ENCODE measurements at places on chromosomes 3 and 15.
A peak's percentile ranks its signal among the peaks of the same experiment; 100 is the strongest.

GRCh38 chr3:159779883-159780282 is 208.8 kb upstream of the IL12A start:
- DNase-seq: no peak

- no peak for DNase-seq
Measured at GRCh38 chr15:83977992-83978391, 257.6 kb upstream of the GOLGA6L4 start.

- DNase-seq: no peak
Measured at GRCh38 chr3:140733623-140734022, 55.8 kb downstream of the TRIM42 start.

- DNase-seq: no peak
Measured at GRCh38 chr3:152322756-152323155, 54.0 kb downstream of the MBNL1 start.

- no peak for DNase-seq
Measured at GRCh38 chr3:1092061-1092460, 763 bp upstream of the CNTN6 start.

GRCh38 chr15:70264014-70264582 is 166.4 kb upstream of the TLE3 start:
- DNase-seq: peak; percentile 90

DNA sequence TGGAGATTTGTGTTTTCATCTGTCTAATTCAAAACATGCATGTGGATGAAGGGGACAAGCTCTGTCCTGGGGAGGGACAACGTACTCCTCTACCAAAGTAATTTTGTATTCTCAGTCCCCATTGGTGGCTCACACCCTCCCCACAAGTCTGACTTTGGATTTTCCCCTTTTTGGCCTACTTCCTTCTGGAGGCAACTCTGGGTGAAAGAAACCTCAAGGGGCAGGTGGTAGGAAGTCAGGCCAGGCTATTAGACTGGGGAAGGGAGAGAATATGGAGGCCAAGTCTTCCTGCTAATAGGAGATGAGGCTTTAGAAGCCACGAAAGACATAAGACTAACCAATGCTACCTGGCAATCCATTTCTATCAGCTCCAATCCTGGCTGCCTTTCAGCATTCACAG is 124.9 kb upstream of the RASGRP1 start:
- DNase-seq: no peak

- no peak for DNase-seq
Measured at GRCh38 chr15:80183306-80183705, 30.5 kb downstream of the FAH start.

GRCh38 chr3:62724503-62724902 is 150.7 kb downstream of the CADPS start:
- no peak for DNase-seq

GRCh38 chr15:63457379-63457778 is 47.0 kb upstream of the USP3 start:
- DNase-seq: no peak

- no peak for DNase-seq
Measured at GRCh38 chr3:184134746-184135148, 411 bp upstream of the EIF2B5 start.

DNA sequence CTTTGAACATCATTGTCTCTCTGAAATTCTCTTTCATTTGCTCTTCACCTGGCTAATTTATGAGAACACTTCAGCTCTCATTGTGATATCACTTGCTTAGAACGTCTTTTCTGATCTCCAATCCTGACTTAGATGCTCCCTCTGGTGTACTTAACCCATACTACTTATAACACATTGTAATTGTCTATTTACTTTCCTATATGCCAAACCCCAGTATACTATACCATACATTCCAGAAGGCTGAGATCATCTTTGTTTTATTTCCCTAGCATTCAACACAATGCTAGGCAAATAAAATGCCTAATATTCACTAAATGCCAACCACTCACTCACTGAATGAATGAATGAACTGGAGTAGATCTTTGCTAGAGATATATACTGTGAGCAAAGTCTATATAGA is 27.0 kb upstream of the PEX5L start:
- DNase-seq: no peak

DNA sequence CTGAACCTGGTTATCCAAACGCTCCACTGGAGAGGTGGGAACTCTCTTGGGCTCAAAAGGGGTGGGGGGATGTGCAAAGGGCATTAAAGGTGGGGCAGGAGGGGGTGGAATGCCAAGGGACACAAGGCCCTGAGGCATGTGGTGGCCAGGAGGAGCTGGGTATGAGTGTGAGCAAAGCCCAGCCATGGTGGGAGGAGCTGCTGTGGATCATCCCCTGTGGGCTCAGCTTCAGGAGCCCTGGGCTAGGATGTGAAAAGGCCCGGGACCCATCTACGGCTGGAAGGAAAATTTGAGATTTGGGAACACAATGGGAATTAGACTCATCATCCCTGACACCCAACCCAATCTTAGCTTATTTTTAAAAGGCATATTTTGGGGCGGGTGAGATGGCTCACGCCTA is 33.3 kb downstream of the MGLL start:
- no peak for DNase-seq

- no peak for DNase-seq
Measured at GRCh38 chr15:75705854-75706681, 6.6 kb downstream of the CSPG4 start.

GRCh38 chr3:117874028-117874690 is 1160.5 kb downstream of the IGSF11 start:
- DNase-seq: no peak

- DNase-seq: no peak
Measured at GRCh38 chr15:68469162-68470048, 37.4 kb upstream of the ITGA11 start.

GRCh38 chr15:89749526-89749925 is 1.5 kb downstream of the MESP1 start:
- no peak for DNase-seq

DNA sequence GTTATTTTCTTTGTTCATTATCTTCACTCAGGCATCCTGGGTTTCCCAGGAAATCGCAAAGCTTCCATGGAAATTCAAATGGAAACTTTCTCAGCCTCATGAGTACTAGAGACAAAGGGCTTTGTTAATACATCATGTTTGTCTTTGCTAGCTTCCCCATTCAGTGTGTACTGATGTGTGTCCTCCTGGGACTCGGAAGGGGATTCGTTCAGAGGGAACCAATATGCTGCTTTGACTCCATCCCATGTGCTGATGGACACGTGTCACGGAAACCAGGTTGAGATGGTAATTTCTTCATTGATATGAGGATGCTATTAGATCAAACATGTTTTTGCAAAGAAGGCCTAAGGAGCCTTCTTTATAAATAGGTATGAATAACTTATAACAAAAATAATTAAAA is 87.0 kb upstream of the KCNAB1 start:
- DNase-seq: no peak

DNA sequence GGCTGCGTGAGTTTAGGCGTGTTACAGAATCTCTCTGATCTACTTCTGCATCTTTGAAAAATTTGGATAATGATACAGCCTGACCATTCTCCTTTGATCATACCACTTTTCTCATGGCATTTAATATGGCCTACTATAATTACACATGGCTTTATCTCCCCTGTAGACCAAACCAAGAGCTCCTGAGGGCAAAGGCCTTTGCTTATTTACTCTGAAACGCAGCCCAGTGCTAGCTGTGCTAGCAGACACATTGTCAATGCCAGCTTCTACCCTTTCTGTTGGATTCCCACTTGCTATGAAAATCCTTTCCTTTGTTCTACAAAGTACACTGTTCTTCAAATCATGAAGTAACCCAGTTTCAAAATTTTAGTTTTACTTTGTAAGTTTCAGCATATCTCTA is 16.5 kb upstream of the VGLL4 start:
- DNase-seq: no peak

DNA sequence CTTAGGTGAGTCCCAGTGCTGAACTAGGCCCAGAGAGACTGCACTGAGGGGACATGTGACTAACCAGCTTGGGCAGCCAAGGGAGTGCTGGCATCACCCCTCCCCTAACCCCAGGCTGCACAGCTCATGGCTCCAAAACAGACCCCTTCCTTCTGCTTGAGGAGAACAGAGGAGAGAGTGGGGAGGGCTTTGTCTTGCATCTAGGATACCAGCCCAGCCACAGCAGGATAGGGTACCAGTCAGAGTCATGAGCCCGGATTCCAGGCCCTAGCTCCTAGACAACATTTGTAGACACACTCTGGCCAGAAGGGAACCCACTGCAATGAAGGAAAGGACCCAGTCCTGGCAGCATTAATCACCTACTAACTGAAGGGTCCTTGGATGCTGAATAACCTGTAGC is 49.9 kb upstream of the PLSCR4 start:
- no peak for DNase-seq

DNA sequence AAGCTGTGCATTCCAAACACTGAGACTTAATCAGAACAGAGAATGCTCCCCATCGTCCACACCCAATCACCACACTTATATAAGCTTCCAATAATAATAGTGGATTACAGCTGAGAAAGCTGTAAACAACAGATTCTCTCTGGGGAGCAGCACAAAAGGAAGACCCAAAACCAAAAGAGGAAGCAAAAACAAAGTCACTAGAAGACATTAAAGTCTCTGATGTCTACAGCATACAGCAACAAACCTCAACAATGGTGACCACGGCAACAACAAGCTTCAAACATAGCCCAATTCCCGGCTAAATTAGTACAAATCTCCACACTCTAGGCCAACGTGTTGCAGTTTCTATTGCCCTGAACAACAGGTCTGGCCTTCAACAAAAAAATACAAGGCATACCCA is 37.7 kb downstream of the ZDHHC23 start:
- no peak for DNase-seq

- no peak for DNase-seq
Measured at GRCh38 chr15:93474728-93475127, 385.7 kb upstream of the RGMA start.

GRCh38 chr3:153897025-153897723 is 224.0 kb upstream of the ARHGEF26 start:
- DNase-seq: no peak

GRCh38 chr3:193344486-193344885 is 34.1 kb downstream of the ATP13A5 start:
- no peak for DNase-seq

DNA sequence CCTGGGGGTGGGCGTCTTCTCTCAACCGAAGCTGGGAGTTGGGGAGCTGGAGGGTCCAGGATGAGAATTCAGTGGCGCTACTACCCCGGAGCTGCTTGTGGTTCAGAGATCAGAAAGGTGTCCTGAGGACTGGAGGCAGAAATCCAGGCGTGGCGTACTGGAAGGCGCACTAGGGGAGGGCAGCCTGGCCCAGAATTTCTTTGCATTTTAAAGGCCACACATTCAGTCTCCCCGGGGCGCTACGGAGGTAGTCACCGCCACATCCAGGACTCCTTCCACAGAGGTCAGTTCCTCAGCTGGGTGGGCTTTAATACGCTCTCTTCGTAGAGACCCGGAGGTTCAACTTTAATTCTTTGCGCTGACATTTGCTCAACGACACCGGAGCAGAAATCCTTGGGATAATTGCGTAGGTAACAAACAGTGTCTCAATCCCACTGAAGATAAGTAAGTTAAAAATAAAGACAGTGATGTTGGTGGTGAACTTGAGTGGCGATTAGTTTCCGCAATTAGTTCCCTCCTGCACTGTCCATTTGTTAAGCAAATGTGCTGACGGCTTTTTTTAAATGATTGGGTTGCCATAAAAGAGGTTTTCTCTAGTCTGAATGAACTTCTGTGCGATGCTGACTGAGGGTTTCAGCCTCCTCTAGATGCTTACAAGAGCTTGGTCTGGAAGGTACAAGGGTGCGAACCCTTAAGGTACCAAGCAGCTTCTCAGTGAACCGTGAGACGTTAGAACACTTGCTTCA is 535 bp downstream of the MCTP2 start:
- DNase-seq: no peak

DNA sequence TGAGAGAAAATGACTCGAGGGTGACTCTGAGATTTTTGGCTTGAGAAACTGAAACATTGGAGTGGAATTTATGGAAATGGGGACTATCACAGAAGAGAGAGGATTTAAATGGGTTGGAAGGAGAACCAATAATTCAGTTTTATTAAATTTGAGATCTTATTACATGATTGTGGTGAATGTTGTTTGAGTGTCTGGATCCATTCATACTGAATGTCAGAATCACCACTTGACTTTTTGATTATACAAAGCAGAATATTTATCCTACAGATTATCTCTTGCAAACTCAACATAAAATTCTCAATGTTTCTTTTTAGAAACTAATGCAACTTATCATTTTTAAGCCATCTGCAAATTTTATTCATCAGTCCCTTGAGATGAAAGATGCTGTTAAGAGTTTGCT is 332.8 kb downstream of the CNTN3 start:
- no peak for DNase-seq

- no peak for DNase-seq
Measured at GRCh38 chr3:14203521-14204079, 25.0 kb downstream of the LSM3 start.

DNA sequence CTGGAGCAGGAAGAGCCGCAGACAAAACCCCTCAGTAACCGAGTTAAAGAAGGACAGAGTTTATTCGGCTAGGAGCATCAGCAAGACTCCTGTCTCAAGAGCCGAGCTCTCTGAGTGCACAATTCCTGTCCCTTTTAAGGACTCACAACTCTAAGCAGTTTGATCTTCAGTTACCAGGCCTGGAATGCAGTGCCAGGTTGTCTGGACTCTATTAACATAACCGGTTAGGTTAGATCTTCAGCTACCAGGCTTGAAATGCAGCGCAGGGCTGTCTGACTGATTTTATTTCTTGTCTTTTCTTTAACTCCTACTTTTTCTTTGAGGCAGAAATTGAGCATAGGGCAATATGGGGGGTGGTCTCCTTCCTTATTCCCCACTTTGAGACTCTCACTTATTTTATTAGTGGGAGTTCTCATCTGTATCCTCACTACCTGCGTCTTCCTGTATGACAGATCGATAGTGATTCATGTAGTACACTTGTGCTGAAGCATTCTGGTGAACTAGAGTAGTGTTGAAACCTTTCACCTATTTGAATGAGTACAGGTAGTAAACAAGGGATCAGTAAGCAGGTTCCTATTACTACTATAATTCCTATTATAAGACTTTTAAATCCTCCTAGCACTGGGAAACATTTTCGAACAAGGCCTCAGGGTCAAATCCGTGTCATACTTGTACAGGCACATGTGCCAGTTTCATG is 325.0 kb downstream of the CGGBP1 start:
- no peak for DNase-seq

DNA sequence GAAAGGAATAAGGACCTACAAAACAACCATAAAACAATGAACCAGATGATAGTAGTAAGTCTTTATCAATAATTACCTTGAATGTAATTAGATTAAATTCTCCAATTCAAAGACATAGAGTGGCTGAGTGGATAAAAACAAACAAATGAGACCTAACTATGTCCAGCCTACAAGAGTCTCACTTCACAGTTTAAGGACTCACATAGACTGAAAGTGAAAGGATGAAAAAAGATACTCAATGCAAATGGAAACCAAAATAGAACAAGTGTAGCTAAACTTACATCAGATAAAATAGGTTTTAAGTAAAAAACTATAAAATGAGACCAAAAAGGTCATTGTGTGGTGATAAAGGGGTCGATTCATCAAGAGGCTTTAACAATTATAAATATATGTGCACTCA is 21.9 kb upstream of the NR1I2 start:
- DNase-seq: no peak

- DNase-seq: no peak
Measured at GRCh38 chr3:113825090-113825489, 13.5 kb upstream of the GRAMD1C start.
